Activated T-helper 2 cell treated with anti-CD3 and anti-CD28 coated beads, Interferon-gamma antibody, Interleukin-2, Interleukin-4, amounts not matched to agents 10 μg/mL and 5 μg/mL and 100 μg/mL, durations not matched to agents 14 hours and 24 hours and 36 hours (primary cell): ENCODE measurements at places on chromosomes 1 and 21.

DNA sequence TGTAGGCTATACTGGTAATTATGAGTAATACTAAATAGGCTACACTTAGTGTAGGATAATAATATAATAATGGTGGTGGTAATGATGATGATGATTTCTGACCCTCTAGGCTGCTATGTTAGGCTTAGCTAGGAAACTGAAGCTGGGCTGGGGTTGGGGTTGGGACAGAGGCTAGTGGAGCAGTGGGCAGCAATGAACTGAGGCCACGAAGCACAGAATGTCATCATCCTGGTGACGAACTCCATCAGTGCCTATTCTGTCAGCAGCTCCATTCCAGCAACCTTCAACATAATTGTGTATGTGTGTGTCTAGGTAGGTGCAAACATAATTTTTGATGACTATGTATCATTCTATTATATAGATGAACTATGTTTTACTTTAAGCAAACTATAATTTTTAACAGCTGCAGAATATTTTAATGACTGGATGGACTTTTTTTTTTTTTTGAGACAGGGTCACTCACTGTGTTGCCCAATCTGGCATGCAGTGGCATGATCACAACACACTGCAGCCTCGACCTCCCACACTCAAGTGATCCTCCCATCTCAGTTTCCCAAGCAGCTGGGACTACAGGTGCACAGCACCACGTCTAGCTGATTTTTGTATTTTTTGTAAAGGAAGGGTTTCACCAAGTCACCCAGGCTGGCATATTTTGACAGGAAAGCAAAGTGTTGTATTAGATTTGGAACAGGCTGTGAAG is 12.9 kb upstream of the CLIC4 start:
- no peak for DNase-seq

DNA sequence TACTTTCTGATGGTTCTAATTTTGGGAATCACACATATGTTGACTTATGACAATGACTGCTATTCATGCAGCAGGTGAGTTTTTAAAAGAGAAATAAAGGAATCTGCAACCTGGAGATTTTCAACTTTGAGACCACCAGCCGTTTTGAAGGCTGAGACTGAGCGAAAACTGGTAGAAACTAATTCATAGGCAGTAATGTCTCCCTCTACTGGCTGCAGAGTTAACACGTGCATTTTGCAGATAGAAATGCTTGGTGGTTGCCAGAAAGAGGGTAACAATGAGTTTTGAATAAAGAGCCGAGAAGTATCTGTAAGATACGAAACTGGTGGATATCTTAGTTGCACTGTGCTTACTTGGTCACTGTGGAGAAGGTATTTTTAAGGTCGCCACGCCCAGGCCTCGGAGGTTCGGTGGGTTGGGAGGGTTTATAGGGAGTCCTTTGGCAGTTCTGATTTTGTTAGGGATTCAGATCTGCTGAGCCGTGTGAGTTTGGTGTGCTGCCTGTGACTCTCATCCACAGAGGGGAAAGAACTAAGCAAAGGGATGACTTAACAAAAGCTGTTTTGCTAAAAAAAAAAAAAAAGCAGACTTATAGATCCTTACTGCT is 83.0 kb downstream of the RYR2 start:
- no peak for DNase-seq

DNA sequence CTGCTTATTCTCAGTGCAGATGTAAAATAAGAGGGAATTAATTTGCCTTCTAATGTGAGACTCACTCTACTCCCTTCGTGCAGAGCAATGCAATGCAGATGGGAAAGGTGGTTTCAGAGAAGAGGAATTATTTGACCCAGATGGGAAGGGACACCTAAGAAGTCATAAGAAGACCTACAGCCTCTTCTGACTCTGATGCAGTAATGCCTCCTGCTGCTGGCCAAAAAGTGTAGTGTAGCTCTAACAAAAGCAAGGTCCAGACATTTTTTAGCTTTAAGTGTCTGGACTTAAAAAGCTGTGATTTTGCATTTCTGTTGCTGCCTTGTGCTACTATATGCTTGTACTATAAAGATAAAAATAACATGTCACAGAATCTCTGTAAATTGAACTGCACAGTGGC is 501.4 kb downstream of the TTLL7 start:
- DNase-seq = no peak

DNA sequence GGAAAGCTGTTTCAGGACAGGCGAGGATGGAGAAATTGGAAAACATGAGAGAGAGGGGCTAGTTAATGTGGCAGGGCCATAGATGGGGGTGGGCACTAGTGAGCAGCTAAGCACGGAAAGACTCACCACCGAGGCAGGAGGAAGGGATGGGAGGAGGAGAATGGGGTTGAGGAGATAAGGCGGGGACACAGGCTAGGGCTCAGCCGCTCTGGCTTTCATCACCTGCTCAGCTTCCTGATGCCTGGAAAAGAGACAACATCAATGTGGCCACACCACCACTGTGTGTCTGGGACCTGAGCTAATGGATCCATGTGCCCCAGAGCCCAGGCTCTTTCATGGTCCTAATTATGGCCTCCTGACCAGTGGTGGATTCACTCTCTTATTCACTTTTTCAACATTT is 27.6 kb downstream of the PMVK start:
- DNase-seq = no peak

GRCh38 chr1:203187304-203187685 is 791 bp upstream of the CHI3L1 start:
- no peak for DNase-seq

- DNase-seq = no peak
Observed at GRCh38 chr1:171661076-171661650, 8.7 kb upstream of the MYOC start.

GRCh38 chr1:116066868-116067565 is 44.2 kb upstream of the MAB21L3 start:
- DNase-seq = no peak

GRCh38 chr1:42144711-42145388 is 8.4 kb upstream of the GUCA2B start:
- DNase-seq = no peak

DNA sequence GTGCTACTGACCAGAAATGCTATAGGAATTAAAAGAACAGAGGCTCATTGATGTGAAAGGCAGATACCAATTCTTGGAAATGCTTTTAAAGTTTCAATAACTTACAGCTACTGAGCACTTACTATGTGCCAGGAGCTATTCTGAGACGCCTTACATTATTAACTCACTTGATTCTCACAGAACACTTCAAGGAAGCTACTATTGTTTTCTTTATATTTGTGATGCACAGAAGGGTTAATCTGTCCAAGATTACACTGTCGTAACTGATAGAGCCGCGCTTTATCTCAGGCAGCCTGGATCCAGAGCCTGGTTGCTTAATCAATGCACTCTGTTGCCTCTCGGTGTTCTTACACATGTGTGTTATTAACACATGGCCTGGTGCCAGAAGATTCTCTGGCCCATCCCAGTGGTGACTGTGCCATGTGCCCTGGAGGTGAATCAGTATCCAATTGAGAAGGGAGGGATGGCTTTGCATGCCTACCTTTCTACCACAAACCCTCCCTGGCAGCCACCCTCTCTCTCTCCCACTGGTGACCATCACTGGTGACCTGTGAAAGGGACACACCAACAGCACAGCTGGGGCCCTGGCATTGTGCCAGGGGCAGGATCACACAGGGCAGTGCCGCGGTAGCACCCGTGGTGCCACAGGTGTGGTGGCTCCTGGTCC is 8.8 kb downstream of the FMO1 start:
- no peak for DNase-seq

- no peak for DNase-seq
Observed at GRCh38 chr1:195576641-195577040, 1031.6 kb downstream of the KCNT2 start.

- no peak for DNase-seq
Observed at GRCh38 chr1:207321790-207322645, 540 bp downstream of the CD55 start.

- no peak for DNase-seq
Observed at GRCh38 chr1:201710632-201711597, 118.0 kb upstream of the IPO9 start.

DNA sequence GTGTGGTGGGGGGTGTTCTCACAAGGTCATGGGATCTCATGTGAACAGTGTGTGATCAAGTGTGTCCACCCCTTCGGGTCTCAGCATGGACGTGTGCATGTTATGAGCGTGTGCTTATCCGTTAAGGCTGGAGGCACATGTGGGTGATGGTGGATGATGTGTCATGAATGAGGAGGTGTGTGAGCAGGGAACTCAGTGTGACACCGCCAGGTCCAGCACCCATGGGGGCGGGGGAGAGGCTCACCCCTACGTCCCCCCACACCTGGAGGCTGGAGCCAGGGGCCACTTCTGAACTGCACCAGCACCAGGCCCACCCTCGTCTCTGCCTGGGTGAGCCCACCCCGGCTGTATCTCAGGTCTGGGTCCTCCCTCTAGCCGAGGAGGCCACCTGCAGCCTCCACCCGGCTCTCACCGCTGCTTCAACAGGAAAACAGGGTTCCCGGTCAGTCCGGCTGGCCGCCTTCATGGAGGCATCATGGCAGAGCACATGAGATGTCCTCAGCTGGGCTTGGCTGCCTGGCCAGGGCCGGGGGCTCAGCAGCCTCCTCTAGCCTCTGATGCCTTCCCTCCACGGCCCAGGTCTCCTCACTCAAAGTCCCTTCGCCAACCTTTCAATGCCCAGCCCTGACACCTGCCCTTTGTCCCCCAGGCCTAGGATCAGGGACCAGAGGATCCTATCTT is 34.2 kb upstream of the C1QA start:
- no peak for DNase-seq

DNA sequence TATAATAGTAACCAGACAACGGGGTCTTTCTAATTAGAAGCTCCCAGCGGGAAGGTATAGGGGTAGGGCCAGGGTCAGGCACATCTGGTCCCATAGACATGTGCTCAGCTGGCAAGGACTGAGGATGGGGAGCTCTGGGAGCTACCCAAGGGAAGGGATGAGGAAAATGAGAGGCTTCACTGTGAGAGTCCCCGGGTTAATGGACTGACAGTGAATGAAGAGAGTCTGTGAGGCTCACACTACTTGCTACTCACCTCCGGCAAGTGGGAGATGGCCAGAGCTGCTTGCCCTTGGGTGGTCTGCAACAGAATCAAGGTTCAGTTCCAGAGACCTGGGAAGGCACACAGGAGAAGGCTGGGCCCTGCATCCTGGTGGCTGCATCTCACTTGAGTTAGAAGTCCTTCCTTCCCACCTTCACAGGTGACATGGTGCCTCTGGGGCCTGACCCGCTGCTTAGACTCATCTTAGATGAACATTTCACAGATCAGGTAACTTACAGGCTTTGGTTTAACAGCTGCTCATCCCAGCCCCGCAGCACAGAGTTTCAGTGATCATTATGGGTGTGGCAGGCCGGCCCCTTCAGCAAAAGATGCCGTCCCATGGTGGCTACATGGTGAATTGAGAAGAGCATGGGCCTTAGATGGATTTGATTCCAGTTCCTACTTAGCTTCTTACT is 31.7 kb downstream of the EIF2D start:
- no peak for DNase-seq

GRCh38 chr1:150085406-150085805 is 17.8 kb downstream of the VPS45 start:
- no peak for DNase-seq

DNA sequence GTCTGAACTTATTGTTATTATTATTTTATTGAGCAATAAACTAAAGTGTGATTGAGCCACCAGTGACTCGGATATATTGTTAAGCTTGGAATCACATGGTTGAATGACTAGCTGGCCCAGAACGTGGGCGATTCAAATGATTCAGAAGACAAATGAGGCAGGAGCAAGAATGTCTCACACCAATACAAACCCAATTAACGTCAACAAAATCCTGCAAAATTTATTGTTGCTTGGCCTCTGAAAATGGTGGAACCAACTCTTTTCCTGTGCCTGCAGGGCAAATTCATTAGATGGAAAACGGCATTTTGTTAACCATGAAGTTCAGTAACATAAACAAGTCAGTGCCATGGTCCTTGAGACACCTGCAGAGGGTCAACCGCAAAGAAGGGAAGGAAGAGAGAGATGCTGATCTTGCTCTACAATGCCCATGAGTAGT is 482.0 kb downstream of the SETD4 start:
- DNase-seq = no peak

DNA sequence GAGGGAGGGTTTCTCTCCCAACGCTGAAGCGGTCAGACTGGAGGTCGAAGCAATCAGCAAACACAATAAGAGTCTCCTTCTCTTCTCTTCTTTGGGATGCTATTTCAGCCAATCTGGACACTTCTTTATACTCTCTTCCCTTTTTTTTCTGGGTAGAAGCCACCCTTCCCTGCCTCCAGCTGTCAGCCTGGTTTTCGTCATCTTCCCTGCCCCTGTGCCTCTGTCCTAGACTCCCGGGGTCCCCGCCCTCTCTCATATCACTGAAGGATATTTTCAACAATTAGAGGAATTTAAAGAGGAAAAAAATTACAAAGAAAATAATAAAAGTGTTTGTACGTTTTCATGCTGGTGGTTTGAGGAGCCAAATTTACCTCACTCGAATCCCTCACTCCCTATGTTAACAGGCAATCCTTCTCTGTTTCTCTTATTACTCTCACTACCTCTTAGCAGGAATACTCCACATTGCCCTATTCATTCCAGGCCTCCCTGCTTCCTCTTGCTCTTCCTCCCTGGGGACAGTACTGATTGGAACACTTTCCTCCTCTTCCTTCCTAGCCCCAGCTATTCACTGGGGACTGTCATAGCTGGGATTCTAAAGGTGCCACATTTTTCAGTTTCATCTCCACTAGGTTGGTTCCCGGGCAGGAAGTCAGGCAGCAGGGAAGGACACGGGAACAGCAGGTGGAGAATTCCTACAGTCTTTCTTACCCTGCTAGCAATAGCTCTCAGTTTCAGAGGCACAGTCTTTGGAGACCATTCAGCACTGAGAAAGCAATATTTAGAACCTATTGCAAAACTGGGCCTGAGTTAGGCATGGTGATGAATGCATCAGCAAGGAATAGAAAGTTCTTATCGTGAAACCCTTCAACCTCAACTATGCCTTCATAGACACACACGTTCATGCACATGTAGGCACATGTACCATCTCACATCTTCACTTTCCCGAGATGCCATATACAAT is 288.0 kb downstream of the PBX1 start:
- DNase-seq = no peak

DNA sequence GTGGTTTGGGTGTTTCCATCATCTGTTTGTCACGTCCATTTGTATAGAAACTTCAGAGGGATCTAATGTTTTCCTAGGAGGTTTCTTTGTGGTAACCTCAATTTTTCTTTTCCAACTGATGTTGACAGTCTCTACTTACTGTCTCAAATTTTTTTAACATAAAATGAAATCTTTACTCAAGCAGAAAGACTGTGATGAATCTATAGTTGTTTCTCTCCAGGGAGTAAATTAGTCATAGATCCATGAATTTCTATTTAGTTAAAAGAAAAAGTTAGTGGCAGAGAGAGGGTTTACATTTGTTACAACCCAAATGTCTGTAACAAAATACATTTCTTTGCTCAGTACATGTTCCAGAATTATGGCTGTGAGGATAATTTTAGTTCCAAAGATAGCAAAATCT is 161.6 kb downstream of the DISP1 start:
- DNase-seq = no peak

- DNase-seq = no peak
Observed at GRCh38 chr1:150257624-150258585, at the start of gene CA14. Gene CA14 (plus strand): TSS chr1:150257774. CDS start chr1:150258129, 355 bp downstream.
